ENCODE measurements at places on chromosomes 3 and 15.

GRCh38 chr3:192063570-192063969 lies 602.6 kb downstream of the PYDC2 start:
- DNase-seq = no peak

GRCh38 chr15:101063212-101063611 lies 144.1 kb downstream of the LRRK1 start:
- DNase-seq = no peak

GRCh38 chr3:78613421-78613879 lies 1154.3 kb downstream of the ROBO1 start:
- no peak for DNase-seq

DNA sequence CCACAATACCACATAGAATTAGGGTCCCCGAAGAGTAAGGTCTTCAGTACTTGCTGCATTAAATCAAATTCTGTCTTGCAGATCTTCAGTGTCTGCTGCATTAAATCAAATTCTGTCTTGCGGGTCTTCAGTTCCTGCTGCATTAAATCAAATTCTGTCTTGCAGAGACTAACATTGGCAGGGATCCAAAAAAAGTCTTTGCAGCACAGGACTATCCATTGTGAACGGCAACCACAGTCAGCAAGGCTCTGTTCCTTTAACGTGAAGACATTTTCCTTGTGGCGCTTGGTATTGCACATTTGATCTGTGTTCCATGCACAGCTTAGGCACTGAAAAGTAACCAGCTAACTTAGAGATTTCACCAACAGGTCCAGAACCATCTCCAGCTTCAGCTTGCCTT lies 46.8 kb upstream of the POMGNT2 start:
- DNase-seq = no peak
